ENCODE measurements at places on chromosomes 12 and 14.

GRCh38 chr12:69688021-69688420 lies 11.1 kb downstream of the BEST3 start:
- no peak for DNase-seq

DNA sequence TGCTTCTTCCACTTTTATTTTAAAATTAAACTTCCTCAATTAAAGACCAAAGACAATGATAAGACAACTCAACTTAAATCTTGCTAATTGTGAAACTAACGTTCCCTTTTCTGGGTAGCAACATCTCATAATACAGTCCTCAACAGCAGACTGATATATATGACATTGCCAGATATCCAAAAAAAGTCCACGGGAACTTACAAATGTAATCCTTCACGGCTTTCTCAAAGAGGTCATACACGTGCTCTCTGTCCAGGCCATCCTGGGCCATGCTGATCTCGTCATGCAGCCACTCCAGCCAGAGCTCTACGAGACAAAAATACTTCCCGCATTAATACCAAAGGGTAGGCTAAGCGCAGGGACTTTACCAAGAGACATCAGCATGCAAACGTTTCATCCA lies 13.3 kb downstream of the SART3 start:
- no peak for DNase-seq

DNA sequence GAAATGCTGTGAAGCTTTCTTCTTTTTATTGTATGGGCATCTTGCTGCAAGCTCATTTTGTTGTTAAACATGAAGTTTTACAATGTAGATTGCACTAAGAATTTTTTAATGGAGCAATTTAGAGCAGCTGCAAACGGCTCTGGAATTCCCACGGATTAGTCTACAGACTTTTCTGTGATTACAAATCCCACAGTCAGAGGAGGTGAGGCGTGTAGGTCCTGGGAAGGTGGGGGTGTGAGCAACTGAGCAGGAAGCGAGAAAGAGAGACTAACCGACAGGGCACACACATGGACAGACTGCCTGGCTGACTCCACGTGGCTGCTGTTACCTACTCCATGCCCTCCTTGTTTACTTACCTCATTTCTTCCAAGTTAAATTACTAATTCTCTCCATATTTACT lies 348.5 kb downstream of the NPAS3 start:
- DNase-seq: no peak

- DNase-seq: no peak
These were observed 105.2 kb upstream of the SYT1 start for GRCh38 chr12:78759367-78759766.

DNA sequence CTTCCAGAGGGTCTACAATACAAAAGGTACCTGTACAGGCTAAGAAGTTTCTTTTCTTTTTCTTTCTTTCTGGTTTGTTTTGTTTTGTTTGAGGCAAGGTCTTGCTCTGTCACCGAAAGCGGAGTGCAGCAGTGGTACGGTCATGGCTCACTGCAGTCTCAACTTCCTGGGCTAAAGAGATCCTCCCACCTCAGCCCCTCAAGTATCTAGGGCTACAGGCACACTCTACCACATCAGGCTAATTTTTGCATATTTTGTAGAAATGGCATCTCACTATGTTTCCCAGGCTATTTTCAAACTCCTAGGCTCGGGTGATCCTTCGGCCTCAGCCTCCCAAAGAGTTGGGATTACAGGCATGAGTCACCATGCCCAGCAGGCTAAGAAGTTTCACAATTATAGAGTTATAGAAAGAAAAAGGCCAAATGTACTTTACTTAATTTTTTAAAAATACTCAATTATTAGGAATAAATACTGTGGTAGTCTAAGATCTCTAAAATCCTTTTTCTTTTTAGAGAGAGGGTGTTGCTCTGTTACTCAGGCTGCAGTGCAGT lies 3.0 kb upstream of the PIGH start:
- DNase-seq: no peak

DNA sequence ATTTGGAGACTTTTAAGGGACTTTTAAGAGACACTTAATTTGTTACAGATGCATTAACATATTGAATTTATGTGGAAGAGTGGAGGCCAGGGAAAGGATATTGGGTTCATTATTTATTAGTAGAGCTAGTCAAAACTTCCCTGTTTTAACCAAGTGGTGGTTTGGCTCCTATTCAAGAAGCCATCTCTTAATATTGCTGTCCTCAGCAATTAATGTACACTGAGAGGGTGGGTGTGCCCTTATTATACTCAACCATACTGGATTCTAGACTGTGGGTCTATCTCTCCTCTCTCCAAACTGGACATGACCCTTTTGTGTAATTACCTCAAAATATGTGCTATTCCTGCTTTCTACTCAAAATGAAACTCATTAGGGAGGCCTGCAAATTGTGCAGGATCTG lies 398.7 kb upstream of the DDHD1 start:
- DNase-seq: no peak

GRCh38 chr14:100342195-100342594 lies 19.1 kb downstream of the SLC25A47 start:
- no peak for DNase-seq

GRCh38 chr14:93914278-93914677 lies 12.9 kb upstream of the FAM181A start:
- no peak for DNase-seq

DNA sequence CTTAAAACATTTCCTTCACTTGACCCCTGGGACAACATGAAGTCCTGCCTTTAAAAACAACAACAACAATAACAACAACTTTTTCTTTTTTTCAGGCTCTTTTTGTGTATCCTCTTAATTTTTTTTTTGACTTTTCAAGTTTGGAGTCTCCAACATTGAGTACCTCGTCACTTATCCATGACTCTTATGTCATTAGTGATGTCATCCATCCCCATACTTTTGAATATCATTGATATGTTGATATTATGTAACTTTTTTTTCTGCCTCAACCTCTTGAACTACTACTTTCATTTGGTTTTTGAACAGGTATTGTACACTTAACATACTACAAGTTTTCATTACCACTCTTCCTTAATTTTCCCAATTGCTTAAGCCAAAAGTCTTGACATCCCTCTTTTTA lies 143.0 kb upstream of the ATXN7L3B start:
- DNase-seq: no peak

GRCh38 chr12:98439981-98440581 lies 75.3 kb upstream of the TMPO start:
- no peak for DNase-seq

- DNase-seq: no peak
These were observed 52.7 kb downstream of the PPM1A start for GRCh38 chr14:60301685-60302084.

DNA sequence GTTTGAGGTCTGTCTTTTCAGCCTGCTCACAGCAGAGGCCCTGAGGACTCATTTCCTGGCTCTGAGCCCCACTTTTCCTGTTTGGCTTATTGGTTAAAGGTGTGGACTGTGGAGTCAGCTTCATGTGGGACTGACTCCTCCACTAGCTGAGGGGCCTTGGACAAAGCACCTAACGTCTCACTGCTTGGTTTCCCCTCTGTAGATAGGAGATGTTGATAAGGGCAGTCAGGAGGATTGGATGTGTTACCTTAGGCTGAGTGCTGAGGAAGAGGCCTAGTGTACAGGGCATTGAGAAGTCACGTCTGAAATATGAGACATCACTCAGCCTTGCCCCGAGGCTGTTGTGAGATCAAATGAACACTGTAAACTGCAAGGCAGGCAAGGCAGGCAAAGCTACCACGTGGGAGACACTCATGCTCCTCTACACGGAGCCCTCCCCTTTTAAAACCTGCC lies 27.1 kb upstream of the TCL1A start:
- DNase-seq: no peak

- no peak for DNase-seq
These were observed 68.9 kb downstream of the RALGAPA1 start for GRCh38 chr14:35740215-35740614.

- DNase-seq: no peak
These were observed 47.7 kb upstream of the ERGIC2 start for GRCh38 chr12:29428633-29429032.

DNA sequence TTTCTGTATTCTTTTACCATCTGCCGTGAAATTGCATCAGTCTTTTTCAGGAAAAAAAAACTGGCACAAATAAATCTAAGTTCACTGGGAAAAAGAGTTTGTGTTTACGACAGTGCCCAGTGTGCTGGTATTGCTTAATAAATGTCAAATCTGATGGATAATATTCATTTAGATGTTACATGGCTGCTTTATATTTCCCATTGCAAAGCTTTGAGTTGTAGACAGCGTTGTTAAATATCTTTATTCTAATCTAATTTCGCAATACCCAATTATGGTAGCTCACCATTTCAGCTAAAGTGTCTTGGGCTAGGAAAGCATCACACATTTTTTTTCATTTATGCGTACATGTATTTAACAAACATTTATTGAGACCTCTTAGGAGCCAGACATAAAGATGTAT lies 1994.5 kb upstream of the FLRT2 start:
- DNase-seq: no peak

DNA sequence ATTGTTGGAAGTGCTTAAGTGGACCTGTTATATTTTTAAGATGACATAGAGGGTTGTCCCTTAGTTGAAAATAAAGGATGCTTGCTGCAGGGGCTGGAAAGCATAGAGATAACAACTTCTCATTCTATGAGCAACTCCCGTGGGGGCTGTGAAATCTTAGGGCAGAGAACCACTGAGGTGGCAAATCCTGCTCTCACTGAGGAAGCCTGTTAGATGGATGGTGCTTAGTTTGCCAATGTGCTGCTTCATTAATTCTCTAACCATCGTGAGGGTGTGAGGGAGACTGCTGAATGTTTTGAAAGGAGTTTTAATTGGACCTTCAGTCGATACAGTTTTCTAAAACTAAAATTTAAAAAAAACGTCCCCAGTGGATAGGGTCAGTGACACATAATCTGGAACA lies 46.5 kb downstream of the PTPRO start:
- DNase-seq: no peak

DNA sequence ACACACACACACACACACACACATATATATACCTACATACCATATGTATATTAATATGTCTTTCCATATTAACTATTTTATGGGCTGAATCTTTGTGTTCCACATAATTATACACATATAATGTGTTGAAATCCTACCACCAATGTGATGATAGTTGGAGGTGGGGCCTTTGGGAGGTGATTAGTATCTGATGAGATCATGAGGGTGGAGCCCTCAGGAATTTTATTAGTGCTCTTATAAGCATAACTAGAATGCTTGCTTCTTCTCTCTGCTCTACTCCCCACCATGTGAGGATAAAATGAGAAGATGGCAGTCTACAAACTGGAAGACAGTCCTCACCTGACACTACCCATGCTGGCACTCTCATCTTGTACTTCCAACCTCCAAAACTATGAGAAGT lies 1193.5 kb upstream of the FLRT2 start:
- no peak for DNase-seq
